ENCODE measurements at places on chromosomes 12 and 14.

GRCh38 chr12:130711756-130712155 is 4.3 kb downstream of the RIMBP2 start:
- DNase-seq: no peak

- DNase-seq: no peak
Observed at GRCh38 chr12:114604606-114605005, 79.4 kb downstream of the TBX3 start.

GRCh38 chr12:73460212-73460611 is 1077.4 kb upstream of the ATXN7L3B start:
- no peak for DNase-seq

- DNase-seq: no peak
Observed at GRCh38 chr14:69044965-69045555, 66.0 kb upstream of the ACTN1 start.

GRCh38 chr12:49891012-49891411 is 12.7 kb downstream of the FAIM2 start:
- no peak for DNase-seq

- DNase-seq: no peak
Observed at GRCh38 chr12:125131958-125132357, 66.7 kb downstream of the AACS start.

- DNase-seq: peak; percentile 60
Observed at GRCh38 chr12:42482748-42483520, 106.6 kb downstream of the PRICKLE1 start.

- DNase-seq: no peak
Observed at GRCh38 chr14:98897605-98898309, 374.2 kb downstream of the BCL11B start.

- no peak for DNase-seq
Observed at GRCh38 chr12:25759752-25760151, 198.7 kb upstream of the RASSF8 start.

- DNase-seq: no peak
Observed at GRCh38 chr12:185576-185955, 28.4 kb downstream of the SLC6A12 start.

- DNase-seq: no peak
Observed at GRCh38 chr12:30700216-30700900, 4.7 kb upstream of the IPO8 start.

DNA sequence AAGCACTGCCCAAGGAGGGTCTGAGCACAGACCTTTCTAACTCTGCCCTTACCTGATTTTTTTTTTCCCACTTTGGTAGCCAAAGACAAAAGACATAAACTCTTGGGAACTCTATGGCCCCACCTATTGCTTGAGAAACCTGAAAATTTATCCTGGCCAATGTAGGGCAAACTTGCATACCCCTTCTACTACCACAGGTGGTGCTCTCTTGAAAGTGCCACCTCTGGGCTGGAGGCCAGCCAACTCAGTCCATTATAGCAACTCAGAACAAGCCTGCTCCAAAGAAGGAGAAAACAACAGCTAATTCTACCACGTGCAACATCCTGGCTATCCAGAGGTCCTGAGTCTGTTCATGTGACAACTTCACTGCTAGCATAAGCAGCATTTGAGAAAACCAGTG is 55.7 kb upstream of the ABCD2 start:
- no peak for DNase-seq
